Forelimb muscle (tissue), 1 donor: ENCODE measurements at places on chromosomes 2 and 18. TPM values are rescaled to one million over a fixed set of nuclear protein-coding genes. Genes with fewer than 3 reads are reported as not detected.

Gene EEF1B2
- polyA plus RNA-seq = 1,069 TPM

Gene DPP4
- polyA plus RNA-seq = 8.5 TPM

Gene RIT2
- polyA plus RNA-seq = not detected

Gene CFAP65
- not detected for polyA plus RNA-seq

DNA sequence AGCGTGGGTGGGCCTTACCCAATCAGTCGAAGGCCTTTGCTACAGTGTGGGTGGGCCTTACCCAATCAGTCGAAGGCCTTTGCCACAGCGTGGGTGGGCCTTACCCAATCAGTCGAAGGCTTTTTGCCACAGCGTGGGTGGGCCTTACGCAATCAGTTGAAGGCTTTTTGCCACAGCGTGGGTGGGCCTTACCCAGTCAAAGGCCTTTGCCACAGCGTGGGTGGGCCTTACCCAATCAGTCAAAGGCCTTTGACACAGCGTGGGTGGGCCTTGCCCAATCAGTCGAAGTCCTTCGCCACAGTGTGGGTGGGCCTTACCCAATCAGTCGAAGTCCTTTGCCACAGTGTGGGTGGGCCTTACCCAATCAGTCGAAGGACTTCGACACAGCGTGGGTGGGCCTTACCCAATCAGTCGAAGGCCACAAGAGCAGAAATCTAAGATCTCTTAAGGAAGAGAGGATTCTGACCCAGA, 16.3 kb upstream of the GAL3ST2 start:
- DNase-seq = no peak

DNA sequence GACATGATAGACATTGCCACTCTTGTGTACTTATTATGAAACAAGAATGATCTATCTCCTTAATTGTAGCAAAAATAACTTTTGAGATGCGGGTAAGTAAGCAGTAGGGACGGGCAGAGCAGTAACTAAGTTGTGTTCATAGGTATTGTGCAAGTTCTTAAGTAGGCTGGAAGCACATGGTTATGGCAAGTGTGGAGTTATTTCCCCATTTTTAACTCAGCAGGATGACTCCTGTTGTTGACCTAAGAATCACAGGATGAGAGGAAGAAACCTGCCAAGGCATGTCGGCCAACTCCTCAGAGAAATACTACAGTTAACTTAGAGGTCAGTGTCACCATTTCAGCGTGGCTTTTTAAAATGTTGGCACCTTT, 51.1 kb upstream of the FN1 start:
- no peak for DNase-seq

DNA sequence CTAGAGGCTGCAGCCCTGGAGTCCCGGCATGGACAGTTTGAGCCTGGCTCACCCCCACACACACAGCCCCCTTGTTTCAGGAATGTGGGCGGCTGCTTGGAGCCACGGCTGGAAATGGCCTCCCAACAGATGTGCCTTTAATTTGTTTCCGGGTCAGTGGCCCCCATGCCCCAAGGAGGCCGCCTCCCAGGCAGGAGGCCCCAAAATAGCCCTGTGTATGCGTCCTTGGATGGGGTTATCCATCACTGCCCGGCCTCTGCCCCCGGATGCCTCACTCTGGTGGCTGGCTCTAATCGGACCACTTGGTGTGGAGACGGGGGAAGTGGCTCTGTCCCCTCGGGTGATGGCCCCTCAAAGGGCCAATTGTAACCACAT, 151.9 kb upstream of the MYCN start:
- DNase-seq = no peak

- DNase-seq = peak; percentile 36
These were observed 27.1 kb downstream of the NCK2 start for GRCh38 chr2:105771836-105772235.

GRCh38 chr2:8277921-8278571, 403.8 kb upstream of the ID2 start:
- no peak for DNase-seq

- DNase-seq = no peak
These were observed 21.0 kb upstream of the ZBTB7C start for GRCh38 chr18:48430150-48430549.

GRCh38 chr18:57780318-57780705, 22.8 kb downstream of the ATP8B1 start:
- DNase-seq = no peak
